ENCODE measurements at places on chromosomes 6 and 20.

DNA sequence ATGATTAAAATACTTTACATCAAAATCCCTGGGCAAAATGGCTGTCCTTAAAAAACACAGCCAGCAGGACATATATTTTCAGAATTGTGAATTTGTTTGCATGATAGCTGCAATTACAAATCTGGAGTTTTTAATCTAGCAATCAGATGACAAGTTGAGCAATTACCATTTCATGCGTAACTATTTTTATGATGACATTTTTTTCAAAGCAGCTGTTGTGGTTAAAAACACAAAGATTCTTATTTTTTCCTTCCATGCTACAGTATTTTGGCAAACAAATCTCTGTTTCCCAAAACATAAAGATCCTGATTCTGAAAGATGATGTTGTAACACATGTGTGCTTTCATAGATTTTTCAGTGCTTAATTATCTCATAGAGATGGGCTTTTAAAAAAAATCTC lies 90.2 kb downstream of the PHACTR1 start:
- DNase-seq = no peak

- DNase-seq = no peak
Measured at GRCh38 chr6:16184551-16184950, 53.8 kb upstream of the GMPR start.

GRCh38 chr6:14326774-14327173 lies 209.2 kb downstream of the CD83 start:
- DNase-seq = no peak

- DNase-seq = no peak
Measured at GRCh38 chr20:50004229-50004628, 21.4 kb downstream of the SNAI1 start.

GRCh38 chr20:53723621-53724020 lies 130.0 kb upstream of the ZNF217 start:
- no peak for DNase-seq

DNA sequence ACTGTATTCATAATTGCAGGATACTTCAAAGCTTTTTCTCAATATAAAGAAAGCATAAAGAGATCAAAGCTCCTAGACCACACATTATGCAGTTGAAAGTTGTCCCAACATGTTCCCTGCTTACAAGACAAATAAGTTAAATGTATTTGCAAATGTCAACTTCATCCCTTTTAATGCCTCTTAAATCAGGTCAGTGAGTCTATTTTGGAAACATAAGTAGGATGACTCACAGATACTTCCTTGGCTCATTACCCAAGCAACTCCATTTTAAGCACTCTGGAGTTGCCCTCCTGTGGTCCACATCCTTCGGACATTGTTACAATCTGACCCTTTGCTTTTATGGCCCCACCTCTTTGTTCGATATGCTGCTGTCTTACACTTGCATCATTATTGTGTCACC lies 162.0 kb downstream of the FAXC start:
- no peak for DNase-seq

DNA sequence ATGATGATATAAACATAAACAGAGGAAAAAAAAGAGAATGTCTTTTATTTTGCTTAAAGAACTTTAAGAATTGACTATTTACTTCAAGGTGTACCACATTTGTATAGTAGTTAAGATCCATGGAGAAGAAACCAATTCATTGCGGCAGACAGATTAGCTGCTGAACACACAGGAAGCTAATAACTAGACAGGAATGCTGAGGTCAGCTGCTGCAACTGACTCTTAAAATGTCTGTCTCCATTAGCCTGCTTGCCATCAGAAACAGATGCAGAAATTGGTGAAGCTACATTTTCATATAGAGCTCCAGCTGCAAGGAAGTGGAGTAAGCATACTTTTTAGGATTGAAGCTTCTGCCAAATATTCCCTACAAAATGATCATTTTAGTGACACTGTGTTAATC lies 939.5 kb downstream of the EPHA7 start:
- no peak for DNase-seq

- DNase-seq = peak; percentile 79
Measured at GRCh38 chr20:38751360-38751976, 3.2 kb downstream of the ACTR5 start.

DNA sequence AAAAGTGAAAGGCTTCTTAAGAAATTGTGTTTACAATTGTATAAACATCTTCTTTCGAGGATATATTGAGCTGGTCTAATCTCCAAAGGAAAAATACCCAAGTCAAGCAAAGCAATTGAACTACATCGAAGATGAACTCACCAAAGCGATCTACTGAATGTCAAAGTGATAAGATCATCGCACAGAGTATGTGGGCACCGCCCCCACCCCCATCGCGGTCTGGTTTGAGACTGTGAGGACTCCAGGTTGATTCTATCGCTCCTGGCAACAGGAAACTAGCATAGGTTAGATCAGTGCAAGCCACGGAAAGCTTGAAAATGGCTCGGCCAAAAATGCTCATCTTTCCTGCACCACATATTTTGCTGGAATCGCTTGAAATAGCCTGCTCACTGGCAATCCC lies 133.2 kb upstream of the RPS6KA2 start:
- peak; percentile 85 for DNase-seq

- no peak for DNase-seq
Measured at GRCh38 chr6:43941174-43941573, 171.2 kb downstream of the VEGFA start.

DNA sequence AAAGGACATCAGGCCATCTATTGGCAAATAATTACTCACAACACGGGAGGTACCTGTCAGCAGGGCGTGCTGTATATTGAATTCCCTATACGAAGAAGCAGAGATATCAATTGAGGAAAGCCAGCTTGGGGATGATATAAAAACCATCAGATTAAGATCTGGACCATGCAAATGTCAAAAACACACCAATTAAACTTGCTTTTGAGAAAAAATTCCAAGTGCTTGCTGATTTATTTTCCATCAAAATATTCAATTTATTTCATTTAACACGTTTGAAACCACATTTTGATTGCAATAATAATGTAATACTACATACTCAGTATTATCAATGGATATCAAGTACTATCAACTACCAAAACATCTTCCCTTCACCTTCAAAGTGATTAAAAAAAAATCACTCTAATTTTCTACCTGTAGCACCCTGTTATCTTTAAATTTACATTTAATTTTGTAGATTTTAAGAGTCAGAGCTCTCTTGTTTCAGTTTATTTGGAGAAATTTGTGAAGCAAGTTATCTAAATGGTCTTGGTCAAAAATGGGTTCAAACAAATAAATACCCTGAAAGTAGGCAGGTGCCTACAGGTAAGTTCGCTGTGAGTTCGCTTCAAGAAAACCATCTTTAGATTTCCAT lies 6.8 kb upstream of the TBX18 start:
- DNase-seq = no peak

DNA sequence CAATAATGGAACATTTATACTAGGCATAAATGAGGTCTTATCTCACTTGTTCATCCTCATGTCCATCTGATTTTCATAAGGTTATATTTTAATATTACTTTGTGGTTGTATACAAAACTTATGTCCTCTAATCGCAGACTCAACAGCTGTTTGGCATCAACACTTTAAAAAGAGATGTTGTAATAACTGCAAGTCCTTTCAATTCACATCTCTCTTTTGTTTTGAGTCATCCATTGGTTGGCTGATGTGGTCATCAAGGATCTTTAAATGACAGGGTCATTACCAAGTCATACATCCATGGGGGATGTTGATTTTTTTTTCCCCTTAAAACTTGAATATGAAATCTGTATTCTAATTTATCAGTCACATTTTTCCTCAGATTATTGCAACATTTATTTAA lies 299.4 kb upstream of the NRSN1 start:
- DNase-seq = no peak

DNA sequence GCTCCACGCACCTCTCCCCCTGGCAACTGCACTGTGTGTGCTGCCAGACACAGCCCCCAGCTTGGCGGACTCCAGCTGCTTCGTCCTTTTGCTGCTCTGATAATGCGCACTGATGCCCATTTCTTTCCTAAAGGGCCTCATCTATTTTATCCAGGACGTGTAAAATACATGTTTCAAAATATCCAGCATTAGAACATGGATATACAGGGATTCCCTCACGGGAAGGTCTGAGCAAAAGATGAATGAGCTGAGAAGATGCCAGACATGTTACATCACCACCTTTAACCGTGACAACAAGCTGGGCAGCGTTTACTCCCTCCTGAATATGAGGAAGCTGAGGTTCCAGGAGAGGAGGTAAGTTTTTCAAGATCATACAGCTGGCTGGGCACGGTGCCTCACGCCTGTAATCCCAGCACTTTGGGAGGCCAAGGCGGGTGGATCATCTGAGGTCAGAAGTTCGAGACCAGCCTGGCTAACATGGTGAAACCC lies 32.8 kb downstream of the TNXB start:
- DNase-seq = no peak

DNA sequence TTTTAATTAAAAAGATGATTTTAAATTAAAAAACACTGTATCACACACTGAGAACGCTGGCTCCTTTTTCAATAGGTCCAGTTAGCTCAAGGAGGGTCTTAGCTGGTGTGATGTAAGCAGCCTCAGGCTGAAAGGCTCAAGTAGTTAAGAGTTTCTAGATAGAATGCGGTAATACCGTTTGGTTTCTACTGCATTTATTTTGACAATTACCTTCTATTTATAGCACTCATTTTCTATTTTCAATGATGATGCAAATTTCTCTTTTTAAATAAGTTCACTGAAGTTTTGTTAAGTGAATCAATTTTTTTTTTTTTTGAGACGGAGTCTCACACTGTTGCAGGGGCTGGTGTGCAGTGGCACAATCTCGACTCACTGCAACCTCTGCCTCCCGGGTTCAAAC lies 87.1 kb downstream of the PREX1 start:
- DNase-seq = no peak

DNA sequence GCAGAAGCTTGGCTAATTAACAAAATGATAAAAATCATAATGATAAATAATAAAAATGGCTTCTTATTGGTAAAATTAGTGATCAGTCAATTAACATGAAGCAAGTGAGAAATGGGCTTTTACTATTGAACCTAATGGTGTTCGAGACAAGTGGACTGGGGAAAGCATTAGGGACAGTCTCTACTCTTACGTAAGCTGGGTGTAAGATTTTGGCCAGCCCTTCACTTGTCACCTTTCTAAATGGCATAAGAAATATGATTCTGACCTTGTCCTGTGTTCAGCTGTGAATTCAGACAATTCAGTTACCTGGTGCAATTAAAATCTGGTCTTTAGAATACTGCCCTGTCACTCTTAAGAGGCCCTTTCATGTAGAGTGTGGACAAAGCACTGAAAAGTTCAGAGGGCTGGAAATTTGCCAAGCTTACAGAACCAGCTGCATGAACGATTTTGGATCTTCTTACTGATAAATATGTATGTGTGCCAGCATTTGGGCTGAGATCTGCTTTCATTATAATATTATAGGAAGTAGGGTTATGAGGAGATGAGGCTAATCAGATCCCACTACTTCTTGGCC lies 115.9 kb downstream of the QRSL1 start:
- no peak for DNase-seq

GRCh38 chr20:50101887-50102286 lies 11.1 kb downstream of the UBE2V1 start:
- no peak for DNase-seq

GRCh38 chr20:4183361-4183760 lies 168.0 kb upstream of the RNF24 start:
- DNase-seq = no peak

GRCh38 chr20:40781327-40782042 lies 92.4 kb upstream of the MAFB start:
- DNase-seq = no peak

DNA sequence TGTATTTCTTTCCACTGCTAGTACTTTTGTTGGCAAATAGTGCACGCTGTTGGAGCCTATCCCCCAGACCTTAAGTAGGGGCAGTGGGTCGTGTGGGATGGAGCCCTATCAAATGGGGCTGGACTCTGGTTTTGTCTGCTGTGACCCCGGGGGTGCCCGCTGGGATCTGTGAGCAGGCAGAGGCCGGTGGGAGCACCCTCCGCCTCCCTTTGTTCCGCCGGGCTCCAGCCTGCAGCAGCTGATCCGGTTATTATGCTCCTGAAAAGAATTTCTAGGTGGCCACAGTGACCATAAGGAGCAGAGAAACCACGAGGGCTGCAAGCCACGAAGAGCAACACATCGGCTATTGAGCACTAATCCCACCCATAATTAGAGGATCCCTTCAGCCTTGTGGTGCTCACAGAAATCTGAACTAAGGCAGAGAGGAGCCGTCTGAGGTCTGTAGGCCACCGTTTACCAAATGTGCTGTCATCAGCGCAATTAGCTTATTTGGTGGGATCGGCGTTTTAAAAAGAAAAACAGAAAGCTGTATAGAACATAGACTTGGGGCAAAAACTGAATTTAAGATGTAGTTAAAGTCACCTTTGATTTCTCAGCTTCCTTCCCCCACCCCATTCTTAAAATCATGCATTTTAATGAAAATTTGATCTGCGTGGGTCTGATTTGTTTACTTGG lies 598.3 kb upstream of the JAG1 start:
- DNase-seq = no peak

DNA sequence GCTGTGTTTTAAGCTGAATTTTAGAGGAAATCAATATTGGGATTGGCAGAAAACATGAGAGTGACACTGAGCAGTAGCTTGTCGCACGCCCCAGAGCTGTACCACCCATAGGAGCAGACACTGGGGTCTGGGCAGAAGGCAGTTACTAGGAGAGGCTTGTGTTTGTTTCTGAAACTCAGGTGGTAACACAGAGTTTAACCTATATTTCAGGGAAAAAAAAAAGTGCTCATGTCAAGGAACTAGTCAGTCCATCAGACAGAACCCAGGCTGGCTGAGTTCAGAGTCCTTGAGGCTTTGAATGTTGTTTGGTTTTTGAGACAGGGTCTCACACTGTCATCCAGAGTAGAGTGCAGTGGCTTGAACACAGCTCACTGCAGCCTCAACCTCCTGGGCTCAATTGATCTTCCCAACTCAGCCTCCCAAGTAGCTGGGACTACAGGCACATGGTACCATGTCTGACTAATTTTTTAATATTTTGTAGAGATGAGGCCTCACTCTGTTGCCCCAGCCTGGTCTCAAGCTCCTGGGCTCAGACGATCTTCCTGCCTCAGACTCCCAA lies 6.6 kb downstream of the SLC22A1 start:
- DNase-seq = no peak

DNA sequence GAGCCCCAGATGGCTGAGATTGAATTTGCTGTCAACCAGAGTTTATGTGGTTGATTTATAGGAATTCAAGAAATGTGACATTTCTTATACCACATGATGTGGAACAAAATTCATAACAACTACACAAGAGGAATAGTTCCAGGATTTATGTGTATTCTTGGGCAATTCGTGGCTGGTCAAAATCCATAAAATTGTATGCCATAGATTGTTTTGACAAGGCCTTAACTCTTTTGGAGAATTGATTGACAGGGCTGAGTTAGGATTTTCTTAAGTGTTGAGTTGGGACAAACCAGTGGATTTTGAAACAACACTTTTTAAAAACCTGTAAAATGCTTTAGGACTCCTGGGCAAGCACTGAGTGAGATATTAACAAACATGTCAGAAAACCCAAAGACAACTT lies 19.4 kb upstream of the SLC2A12 start:
- DNase-seq = no peak

DNA sequence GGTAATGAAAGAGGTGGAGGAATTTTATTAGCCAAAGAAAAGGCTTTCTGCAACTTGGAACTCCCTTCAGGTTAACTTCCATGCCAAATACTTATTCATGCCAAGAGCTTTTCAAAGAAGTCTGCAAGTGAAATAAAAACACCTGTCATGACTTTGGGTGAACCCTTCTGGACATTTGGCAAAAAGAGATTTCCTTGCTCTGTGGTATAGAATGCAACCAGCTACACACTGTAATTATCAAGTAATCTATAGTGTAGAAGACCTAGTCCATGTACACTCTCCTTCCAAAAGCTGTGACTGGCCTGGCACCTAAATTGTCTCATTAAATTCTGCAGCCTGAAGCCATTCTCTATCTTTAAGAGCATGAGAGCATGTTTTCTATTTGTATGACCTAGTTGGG lies 232.3 kb downstream of the COL12A1 start:
- DNase-seq = no peak

All from activated CD4-positive, alpha-beta T cell treated with anti-CD3 and anti-CD28 coated beads, Interleukin-2, amount 10 ng/mL, durations not matched to agents 24 days and 14 days (primary cell).